ENCODE measurements at places on chromosomes 16 and 17.
A peak's percentile ranks its signal among the peaks of the same experiment; 100 is the strongest.

DNA sequence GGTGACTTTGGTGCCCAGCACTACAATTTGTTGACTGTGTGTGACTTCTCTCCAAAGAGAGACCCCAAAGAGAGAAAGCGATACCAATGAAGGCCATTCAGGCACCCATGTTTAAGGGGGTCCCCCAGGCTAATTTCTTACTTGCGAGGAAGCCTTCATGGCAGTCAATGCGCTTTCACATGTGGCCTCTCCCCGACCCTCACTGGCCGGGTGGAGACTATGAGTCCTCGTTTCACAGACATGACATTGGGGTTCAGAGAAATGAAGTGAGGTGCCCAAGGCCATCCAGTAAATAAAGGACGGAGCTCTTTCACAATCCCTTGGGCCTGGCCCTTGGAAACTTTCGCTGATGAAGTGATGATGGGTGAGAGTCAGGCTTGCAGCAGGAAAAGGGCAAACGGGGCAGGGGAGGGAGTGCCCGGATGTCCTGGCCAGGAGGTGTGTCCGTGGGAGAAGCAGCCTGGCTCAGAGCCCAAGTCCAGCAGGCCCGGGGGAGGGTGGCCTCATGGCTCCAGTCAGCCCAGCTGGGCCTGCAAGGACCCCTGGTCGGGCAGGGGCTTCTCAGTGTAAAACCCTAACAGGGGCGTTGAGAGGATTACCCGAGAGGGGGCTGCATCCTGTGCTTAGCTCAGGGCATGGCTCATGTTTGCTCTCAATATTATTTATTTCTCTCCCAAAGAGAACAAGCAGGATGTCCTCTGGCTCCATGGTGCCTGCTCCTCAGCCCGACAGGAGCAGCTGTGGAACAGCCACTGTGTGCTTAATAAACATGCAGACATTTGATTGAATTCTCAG is 14.7 kb downstream of the TBX2 start:
- DNase-seq = peak; percentile 71

- DNase-seq = no peak
These were observed 29.9 kb downstream of the PIEZO1 start for GRCh38 chr16:88754912-88755744.

DNA sequence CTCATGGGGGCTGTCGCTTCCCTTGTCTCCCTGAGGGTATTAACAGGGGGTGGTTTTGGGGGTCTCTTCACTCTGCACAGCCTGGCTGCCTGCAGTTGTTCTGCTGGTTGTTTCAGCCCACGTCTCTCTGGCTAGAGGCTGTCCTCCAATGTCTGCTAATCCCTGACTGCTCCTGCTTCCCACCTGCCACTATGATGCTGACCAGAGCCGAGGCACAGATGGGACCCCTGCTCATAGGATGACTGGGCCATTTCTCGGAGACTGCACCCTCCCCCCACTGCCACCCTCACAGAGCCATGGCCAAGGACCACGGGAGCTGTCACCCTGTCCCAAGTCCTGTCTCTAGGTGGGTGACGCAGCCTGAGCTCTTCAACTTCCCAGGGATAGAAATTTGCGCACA is 1.6 kb upstream of the ACSF3 start:
- no peak for DNase-seq

DNA sequence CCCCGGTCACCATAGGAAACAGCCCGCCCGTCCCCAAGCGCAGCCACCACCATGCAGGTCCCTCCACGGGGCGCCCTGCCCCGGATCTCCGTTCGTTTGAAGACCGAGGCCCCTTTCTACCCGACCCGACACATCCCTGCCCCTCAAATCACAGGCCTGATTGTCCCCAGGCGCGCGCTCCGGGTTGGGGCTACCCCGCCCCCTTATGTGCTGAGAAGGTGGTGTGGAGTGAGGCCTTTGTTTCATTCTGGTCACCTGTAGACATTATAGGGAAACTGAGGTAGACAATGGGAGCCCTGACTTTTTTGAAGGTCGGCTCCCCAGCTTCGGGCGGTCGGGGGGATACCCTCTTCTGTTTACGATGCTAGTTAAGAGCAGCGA is 763 bp upstream of the ACTG1 start:
- DNase-seq = no peak

DNA sequence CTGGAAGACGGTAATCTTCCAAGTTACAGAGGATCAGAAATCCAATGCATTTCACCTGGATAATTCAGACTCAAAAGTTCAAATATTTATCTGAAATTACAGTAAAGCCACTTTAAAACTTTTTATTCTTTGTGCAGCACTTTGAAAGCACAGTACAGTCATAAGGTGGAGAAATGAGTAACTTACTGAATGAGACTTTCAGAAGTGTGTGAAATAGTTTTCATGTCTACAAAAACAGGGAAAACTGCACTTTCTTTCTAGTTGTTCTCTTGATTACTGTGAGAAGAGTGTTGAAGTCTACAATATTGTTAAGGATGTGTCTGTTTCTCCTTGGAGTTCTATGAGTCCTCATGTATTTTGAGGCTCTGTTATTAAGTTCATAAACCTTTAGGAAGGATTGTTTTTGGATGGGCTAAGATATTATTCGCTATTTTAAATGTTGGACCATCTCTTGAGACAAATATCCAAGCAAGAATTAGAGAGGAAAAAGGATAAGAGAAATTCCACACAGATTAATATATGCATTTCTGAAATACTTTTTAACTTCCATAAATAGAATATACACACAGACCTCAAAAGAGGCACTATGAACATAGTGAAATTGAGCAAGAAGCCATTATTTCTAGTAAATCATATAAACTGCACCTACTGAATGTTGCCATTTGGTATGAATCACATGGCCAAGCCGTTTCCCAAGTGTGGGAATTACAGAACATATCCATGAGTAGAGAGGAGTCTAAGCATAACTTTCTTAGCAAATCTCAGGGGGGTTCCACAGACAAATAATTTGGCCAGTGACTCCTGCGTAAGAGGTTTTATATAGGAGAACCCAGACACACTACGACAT is 83.6 kb upstream of the PLEKHM1 start:
- DNase-seq = no peak

DNA sequence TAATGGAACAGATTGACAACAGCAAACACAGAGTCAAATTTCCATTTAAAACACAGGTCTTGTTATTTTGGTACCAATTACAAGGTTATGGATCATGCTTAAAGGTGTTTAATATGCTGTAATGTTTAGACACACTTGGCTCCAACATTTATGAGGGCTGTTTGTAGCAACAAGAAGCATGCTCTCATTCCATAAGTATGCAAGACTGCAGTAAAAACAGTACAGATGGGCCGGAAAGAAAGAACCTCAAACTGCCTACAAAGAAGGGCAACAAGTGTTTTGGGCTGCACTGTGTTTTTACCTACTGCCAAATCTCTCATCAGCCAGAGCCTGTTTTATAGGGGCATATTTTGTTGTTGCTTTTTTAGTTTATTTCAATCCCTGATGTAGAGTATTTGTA is 100.5 kb upstream of the HS3ST3A1 start:
- DNase-seq = no peak

DNA sequence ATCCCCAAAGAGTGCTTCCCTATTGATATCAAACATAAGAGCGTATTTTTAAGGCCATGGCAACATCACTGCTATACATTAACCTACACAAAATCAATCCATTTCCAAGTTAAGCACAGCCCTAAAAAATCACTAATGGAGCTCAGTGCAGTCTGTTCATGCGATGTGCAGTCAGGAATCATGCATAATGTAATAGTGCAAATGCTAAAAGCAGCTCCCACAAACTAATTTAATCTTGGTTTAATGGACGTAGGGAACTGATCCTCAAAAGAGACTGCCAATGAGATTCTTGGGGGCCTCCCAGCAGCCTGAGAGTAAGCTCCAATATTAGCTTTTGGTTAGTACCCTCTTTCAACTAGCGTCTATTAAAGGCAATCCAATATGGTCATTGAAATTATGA is 245.9 kb downstream of the TOX3 start:
- no peak for DNase-seq

DNA sequence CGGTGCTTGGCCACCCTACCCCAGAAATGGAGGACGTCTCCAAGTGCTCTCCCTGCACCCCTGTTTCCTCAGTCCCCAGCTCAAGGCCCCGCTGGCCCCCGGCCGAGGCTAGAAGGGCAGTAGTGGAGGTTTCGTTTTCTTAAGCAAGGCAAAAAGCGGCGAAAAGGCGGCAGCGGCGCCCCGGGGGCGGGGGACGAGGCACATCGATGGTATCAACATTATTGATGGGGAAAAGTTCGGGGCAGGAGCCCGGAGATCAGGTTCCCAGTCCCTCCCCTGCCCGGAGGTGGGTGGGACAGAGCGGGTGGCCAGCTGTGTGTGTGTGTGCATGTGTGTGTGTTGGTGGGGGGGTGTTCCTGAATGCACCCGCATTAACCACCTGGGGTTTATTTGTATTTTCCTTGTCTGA is 4.1 kb upstream of the SALL1 start:
- DNase-seq = no peak

DNA sequence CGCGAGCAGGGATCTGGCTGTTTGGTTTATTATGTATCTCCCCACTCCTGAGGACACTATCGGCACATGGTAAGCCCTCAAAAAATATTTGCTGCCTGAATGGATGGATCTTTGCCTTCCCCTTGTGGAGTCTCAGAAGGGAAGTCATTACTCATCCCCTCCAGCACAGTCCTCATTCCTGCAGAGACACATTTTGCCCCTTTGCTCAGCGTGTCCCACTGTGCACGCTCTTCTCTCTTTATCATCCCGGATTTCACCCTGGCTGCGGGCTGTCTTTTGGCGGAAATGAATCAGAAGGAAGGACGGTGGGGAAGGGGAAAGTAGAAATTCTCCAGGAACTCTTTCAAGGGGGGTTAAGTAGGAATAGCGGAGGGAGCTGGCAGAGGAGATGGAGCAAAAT is 125.2 kb upstream of the CDC42EP4 start:
- no peak for DNase-seq

- DNase-seq = peak; percentile 14
These were observed 65.3 kb upstream of the NUDT7 start for GRCh38 chr16:77657016-77657415.

DNA sequence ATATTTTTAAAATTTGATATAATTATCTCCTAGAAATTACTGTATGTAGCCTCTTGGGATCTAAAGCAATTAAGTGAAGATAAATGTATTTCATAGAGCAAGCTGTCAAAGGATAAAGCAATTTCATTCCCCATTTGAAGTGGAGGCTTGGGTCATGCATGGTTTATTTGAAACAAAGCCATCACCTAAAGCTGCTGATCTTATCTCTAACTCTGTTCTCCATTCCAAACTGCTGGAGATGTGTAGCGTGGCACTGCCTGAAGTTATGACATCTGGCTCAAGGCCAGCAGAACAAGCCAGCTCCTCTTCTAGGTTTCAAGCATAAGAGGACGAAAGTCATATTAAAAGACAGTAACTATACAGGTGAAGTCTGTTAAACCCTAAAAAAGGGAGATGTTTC is 83.9 kb downstream of the HIC1 start:
- no peak for DNase-seq

DNA sequence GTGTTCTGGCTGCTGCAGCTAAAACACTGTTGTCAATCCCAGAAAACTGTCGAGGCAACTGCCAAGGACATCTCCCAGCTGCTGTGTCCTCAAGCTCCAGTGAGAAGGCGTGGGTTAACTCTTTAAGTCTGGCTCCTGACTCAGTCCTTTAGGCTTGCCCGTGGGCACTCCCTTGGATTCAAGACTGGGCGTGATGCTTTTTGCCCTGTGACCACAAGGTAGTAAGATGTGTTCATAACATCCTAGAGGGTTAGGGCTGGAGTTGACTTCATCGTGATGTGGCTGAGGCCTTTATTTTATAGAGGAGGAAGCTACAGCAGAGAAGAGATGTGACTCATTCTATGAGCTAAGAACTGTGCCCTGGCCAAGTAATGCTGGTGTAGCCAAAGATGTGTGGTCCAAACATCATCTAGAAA is 50.9 kb upstream of the TEKT3 start:
- DNase-seq = no peak

DNA sequence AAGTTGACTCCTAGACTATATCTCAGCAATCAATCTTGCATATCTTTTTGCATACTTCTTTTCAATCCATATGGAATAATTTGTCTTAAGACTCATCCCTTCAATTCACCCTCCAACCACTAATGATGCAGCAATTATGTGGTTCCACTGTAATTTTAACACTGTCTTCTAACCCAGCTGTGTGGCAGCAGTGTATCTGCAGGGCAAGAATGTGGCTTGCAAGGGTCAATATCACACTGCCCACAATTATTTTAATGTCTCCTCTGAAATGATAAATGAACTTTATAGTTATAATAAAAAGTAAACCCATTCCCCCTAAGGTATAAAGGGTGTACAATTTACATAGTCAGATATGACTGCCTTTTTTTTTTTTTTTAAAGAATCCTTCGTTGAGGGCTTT is 48.6 kb downstream of the FTO start:
- DNase-seq = no peak

- no peak for DNase-seq
These were observed 1748.9 kb downstream of the TP53TG3F start for GRCh38 chr16:35208001-35208935.

GRCh38 chr17:42980766-42981397 is 517 bp downstream of the RUNDC1 start:
- peak; percentile 43 for DNase-seq

DNA sequence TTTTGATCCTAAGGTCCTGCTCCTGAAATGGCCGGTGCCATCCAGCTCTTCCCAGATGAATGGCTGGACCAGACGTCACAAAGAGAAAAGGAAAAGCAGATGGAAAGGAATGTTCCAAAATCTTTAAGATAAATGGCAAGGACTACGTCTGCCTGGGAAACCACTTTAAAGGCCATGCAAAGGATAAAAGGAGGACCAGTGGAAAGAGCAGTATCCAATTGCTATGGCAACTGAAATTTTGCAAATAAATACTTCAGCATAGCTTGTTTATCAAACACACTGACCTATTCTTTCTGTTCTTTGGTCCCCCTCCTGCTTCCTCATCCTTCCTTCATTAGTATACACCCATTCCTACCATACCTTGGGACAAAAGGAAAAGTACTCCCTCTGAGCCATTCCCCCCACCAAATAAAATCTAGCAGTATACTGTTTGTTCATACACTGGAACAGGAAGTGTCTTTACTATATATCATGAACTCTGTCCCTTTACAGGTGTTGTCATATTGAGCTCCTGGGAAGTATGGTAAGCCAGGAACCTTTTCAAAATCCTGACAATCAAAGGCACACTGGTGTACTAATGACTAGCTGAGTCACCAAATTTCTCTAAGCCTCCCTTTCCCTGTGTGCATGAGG is 37.2 kb upstream of the NUFIP2 start:
- no peak for DNase-seq

- DNase-seq = no peak
These were observed 7.4 kb downstream of the ZNF689 start for GRCh38 chr16:30602616-30603277.

DNA sequence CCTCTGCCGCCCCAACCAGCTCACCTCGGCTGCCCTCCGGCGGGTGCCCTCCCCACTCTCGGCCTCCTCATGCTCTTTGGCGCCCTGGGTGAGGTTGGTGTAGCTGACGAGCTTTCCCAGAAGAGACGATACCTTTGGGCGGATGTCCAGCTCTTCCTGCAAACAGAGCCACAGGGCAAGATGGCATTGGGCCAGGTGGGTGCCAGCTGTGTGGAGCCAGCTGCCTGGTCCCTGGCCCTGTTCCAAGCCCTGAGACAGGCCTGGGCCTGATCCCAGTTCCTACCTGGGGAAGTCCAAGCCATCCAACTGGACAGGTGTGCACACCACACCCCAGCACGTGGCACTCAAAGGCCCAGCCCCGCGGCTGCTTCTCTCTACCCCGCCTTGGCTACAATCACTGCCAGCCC is 6.9 kb downstream of the SLC12A4 start:
- DNase-seq = no peak

All from HuH-7.5 (cell line).